ENCODE measurements at places on chromosomes 3 and 15.

- DNase-seq: no peak
These were observed 18.8 kb downstream of the PPP1R2 start for GRCh38 chr3:195524171-195524896.

- no peak for DNase-seq
These were observed 452.9 kb upstream of the NECTIN3 start for GRCh38 chr3:110618512-110619226.

DNA sequence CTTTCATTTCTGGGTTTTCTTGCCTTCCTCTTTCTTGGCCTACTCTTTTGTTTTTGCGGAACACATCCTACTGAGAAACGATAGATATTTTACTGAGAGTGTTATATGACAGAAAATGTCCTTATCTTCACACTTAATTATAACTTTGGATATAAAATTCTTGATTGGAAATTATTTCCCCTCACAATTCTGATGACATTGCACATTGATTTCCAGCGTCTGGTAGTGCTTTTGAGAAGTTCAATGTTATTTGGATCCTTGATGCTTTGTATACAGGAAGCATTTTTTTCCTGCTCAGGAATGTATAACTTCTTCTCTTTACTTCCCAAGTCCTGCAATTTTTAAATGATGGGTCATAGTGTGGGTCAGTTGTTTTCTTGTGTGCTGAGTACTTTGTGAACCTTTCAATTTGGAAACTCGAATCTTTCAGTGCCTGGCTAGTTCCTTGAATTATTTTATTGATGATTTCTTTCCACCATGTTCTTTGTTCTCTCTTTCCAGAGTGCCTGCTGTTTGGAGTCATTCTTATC, 183.9 kb downstream of the PDCD6IP start:
- DNase-seq: no peak

DNA sequence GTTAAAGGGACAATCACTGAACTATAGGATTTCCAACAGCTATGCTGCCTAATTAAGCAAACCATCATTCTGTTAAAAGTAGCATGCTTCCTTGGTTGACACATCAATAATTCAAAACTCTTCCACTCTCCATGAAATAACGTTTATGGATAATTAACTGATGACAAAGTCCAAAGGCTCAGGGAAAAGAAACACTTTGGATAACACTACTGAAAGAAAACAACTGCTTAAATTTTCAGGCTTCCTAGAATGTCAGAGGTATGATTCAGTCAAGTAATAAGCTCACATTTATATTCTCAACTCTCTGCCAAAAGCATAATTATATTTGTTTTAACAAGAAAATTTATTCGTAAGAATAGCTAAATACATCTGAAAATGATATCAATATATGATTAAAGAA, 49.6 kb downstream of the WDR72 start:
- peak; percentile 33 for DNase-seq

- peak; percentile 53 for DNase-seq
These were observed 342.9 kb upstream of the PROK2 start for GRCh38 chr3:72127844-72128243.

DNA sequence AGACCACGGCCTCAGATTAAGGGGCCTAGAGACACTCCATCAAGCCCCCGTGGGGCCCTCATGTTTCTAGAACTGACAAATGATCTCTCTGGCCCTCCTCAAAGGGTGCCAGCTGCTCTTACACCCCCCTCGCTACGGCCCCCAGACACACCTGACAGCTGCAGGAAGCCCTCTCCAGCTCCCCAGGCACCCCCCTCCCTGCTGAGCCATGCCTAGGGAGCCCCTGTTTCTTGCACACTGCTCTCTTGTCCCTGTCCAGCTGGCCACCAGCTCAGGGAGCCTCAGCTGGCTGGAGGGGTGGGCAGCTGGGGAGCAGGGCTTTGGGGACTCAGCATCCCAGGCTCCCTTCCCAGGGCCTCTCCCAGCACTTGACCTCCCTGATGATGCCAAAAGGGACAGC, 14.8 kb downstream of the TNK2 start:
- no peak for DNase-seq

DNA sequence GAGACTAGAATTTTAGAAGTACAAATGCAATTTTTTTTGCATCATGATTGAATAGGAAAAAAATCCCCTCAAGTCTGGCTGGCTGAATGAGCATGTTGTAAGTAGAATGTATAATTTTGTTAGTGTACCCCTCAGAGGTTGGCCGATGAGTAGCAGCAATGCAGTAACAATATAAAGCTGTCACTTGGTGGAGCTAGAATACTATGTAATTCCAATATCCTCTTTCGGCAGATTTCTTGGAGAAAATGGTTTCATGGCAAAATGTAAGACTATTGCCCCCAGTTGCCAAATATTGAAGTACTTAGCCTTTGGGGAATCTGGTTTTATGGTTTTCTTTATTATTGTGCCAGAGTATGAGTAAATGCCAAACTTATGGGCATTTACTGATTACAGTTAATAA, 39.8 kb upstream of the SGO1 start:
- DNase-seq: peak; percentile 45

DNA sequence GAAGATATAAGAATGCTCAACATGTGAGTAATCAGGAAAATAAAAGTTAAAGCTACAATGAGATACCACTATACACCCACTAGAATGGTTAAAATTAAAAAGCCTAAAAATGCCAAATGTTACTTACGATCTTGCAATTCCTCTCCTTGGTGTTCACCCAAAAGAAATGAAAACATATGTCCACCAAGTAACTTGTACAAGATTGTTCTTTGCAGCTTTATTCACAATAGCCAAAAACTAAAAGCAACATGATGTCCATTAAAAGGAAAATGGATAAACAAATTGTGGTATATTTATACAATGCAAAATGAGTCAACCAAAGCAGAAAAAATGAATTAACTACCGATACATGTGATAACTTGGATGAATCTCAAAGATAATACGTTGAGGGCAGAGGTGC, 301.6 kb upstream of the THBS1 start:
- DNase-seq: no peak

- DNase-seq: no peak
These were observed 211.2 kb downstream of the SHQ1 start for GRCh38 chr3:72636969-72637597.

GRCh38 chr3:58414538-58415197, 19.0 kb downstream of the PDHB start:
- peak; percentile 68 for DNase-seq

- DNase-seq: peak; percentile 21
These were observed 364.9 kb upstream of the MCTP2 start for GRCh38 chr15:93866476-93866875.

Data from kidney tubule cell (primary cell).